ENCODE measurements at places on chromosomes 13 and 19.
A peak's percentile ranks its signal among the peaks of the same experiment; 100 is the strongest.

DNA sequence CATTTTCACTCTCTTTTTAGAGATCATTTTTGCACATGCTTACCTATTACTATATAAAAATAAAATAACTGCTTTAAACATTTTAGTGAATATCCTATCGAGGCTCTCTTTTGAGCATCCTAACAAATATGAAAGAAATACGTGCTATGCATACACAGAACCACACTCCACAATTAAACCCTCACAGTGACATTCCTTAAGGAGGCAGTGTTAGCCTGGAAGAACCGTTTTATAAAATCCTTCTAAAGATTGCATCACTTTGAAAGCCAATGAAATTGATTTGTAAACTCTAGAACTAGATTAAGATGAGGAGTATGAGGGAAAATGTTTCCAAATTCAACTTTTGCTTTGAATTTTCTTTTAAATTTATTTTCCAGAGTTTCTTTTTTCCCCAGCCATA is 11.1 kb upstream of the ENOX1 start:
- DNase-seq, result no peak

DNA sequence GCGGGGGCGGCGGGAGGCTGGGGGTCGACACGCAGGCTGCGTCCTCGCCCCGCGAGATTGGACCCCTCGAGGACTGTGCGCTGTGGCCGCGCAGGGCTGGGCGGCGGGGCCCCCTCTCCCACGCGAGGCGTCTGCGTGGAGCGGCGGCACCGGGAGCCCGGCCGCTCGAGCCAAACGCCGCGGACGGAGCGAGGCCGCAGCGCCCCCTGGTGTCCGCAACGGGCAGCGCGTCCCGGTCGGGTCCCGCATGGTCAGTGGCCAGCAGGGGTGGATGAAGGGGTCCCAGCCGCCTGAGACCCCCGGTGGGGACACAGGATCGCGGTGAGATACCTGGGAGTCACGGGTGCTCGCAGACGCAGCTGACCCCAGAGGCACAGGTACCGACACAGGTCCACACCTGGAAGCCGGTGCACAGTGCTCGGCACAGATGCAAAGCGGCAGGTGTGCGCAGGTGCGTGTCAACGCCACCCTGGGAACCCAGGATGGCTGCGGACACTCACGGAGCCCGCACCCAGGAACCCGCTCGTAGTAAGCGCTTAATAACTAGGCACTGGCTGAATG is 2.1 kb upstream of the CIRBP start:
- no peak for DNase-seq

- DNase-seq, result no peak
Observed at GRCh38 chr13:83547043-83547442, 335.2 kb downstream of the SLITRK1 start.

DNA sequence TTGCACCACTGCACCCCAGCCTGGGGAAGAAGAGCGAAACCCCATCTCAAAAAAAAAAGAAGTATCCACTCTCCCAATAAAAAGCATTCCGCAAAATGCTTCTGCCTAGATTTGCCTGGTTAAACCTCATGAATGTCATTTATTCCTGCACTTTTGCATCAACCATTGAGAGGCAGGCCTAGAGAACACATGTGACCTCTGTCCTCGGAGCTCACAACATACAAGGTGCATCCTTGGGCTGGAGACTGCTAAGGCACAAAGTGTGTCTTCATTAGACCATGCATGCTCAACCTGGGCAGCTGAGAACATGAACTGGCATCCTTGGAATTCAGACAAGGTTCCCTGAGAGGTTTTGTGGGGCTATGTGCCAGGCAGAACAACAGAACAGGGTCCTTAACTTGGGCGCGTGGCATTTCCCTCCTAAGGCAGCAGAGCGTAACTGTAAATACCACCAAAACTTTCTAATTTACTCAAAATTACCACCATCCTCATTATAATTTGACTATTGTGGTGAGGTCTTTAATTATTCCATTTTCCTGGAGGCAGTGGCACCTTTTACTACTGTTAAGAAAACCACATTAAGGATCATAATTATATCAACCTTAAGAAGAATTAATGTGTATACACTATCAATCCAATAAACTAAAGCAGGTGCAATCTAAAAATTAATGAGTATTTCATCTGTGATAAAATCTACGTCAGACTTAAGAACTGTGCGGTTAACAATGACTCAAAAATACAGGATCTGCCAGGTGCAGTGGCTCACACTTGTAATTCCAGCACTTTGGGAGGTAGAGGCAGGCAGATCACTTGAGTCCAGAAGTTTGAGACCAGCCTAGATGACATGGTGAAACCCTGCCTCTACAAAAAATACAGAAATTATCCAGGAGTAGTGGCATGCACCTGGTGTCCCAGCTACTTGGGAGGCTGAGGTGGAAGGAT is 13.8 kb downstream of the RCBTB1 start:
- DNase-seq, result no peak

GRCh38 chr13:102591988-102592781 is 4.6 kb upstream of the TPP2 start:
- DNase-seq, result peak; percentile 56

Measured in SJSA1 (cell line).